Foreskin fibroblast (primary cell): ENCODE measurements at places on chromosomes 7 and 10.
A peak's percentile ranks its signal among the peaks of the same experiment; 100 is the strongest.

- peak; percentile 1 for DNase-seq
Measured at GRCh38 chr7:123784263-123784662, 35.5 kb upstream of the WASL start.

- no peak for DNase-seq
Measured at GRCh38 chr7:157832421-157832820, 495.6 kb downstream of the DNAJB6 start.

DNA sequence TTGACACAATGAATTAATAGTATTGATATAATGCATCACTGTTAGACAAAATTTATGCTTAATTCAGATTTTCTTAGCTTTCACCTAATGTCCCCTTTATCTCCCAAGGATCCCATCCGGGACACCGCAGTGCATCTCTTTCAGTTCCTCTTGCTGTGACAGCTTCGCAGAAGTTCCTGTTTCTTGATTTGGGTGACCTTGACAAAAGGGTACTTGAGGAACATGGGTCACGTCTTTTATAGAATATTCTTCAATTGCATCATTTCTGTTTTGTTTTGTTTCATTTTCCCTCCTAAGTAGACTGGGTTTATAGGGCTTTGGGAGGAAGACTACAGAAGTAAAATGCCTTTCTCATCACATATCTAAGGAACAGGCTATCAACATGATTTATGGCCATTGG lies 453.2 kb downstream of the DPP6 start:
- no peak for DNase-seq

- no peak for DNase-seq
Measured at GRCh38 chr7:141462958-141463357, 88.3 kb upstream of the AGK start.

- peak; percentile 53 for DNase-seq
Measured at GRCh38 chr7:155598810-155599210, 45.7 kb upstream of the RBM33 start.

GRCh38 chr7:99563650-99564049 lies 5.2 kb downstream of the ZNF655 start:
- DNase-seq, result no peak

DNA sequence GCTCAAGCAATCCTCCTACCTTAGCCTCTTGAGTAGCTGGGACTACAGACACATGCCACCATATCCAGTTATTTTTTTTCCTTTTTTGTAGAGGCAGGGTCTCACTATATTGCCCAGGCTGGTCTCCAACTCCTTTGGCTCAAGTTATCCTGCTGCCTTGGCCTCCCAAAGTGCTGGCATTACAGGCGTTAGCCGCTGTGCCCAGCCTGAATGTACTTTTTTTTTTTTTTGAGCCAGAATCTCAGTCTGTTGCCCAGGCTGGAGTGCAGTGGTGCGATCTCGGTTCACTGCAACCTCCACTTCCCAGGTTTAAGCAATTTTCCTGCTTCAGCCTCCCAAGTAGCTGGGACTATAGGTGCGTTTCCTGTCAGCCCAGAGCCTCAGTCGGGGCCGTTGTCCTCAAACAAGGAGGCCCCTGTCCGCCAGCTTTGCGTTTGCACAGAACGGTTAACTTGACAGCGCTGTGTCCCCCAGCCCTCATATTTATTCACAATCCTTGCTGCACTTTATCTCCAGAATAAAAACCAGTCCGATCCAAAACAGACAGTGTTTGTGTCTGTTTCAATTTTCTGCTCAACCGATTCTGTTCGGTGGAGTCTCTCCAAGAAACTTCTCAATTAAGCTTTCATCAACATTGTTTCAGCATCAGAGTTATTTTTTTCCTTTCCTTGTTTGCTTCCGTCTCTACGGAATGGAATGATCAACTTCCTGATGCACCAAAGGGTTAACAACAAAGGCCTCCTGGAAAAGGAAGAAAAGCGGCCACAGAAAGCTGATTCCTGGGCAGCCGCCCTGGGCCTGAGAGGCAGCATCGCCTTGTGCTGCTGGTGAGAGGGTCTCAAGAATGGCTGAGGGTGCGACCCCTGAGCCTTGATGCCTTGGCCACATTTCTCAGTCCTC lies 64.5 kb downstream of the PDIA4 start:
- DNase-seq, result no peak

- no peak for DNase-seq
Measured at GRCh38 chr10:26841733-26842317, 18.9 kb downstream of the ABI1 start.

DNA sequence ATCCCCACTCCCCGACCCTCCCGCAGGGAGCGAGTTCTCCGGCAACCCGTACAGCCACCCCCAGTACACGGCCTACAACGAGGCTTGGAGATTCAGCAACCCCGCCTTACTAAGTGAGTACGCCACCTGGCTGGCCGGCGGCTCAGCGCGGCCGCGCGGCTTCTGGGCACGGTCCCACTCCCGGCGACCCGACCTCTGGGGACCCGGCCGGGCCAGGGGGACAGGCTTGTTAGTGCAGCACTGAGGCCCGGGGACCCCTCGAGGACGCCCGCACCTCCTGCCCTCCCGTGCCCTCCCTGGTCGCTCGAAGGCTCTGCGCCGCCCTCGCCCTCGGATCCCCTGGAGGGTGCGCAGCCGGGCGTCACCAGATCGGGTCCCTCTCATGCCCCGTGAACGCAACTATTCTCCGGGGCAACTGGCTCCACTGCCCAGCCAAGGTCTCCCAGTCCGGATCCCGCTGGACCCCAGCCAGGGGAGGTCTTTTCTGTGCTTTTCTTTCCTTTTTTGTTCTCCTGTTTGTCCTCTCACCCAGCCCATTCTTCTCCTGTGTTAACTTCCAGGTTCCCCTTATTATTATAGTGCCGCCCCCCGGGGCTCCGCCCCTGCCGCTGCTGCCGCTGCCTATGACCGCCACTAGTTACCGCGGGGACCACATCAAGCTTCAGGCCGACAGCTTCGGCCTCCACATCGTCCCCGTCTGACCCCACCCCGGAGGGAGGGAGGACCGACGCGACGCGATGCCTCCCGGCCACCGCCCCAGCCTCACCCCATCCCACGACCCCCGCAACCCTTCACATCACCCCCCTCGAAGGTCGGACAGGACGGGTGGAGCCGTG lies 81.8 kb downstream of the PAX2 start:
- DNase-seq, result no peak

DNA sequence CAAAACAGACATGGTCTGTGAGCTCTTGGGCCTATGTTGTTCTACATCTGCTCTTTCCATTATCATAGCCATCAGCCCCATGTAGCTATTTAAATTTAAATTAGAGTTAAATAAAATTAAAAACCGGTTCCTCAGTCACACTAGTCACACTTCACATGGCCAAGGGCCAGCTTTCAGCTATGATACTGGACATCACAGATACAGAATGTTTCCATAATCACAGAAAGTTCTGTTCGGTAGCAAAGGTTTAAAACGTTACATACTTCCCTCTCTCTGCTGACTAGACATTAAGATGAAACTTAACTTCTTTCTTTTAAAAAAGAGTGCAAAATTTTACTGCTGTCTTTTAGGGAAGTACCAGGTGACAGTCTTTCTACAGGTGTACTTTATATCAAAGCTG lies 43.0 kb downstream of the SRPK2 start:
- DNase-seq, result no peak

DNA sequence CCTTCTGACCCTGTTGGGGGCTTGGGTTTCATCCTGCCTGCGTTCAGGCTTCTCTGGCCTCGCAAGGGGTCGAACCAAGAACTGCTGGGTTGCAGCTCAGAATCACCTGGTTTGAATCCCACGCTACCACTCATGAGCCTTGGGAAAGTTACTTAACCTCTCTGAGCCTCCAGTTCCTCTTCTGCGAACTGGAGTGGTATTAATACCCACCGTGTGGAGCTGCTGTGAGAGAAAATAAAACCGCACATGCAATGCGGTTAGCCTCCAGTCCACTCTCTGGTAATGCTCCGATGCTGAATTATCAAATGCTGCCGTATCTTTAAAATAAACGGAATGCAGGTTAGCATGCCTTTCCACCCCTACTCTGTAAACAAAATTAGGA lies 171.9 kb downstream of the ARHGAP12 start:
- no peak for DNase-seq

GRCh38 chr7:78194611-78195010 lies 396.0 kb downstream of the PHTF2 start:
- DNase-seq, result no peak

- DNase-seq, result no peak
Measured at GRCh38 chr7:139953229-139953628, 109.5 kb downstream of the PARP12 start.

GRCh38 chr10:117504562-117504961 lies 38.0 kb upstream of the EMX2 start:
- DNase-seq, result no peak

DNA sequence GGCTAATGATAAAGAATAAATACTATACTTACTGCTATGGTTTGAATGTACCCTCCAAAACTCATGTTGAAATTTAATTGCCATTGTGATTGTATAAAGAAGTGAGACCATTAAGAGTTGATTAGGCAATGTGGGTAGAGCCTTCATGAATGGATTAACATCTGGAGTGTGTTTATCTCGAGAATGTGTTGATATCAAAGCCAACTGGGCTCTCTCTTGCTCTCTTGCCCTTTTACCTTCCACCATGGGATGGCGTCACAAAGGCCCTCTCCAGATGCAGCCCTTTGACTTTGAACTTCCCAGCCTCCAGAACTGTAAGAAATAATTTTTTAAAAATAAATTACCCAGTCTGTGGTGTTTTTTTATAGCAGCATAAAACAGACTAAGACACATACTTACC lies 50.1 kb upstream of the GHITM start:
- no peak for DNase-seq

DNA sequence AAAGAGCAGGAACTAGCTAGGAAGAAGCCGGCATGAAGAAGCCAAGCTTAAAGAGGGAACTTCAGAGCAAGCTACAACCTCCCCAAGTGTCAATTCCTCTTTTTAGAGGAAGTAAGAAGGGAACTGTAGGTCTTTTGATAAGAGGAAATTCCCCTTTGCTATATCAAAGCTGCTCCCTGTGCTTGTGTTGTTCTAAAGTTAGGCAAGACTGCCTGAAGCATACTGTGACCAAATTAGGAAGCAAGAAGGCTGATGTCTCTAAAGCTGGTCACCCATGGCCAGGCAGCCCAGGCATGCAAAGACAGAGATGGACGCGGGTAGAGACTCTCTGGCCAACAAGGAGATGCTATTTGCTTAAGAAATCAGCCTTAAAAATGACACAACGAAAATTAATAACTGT lies 87.9 kb downstream of the RNF216 start:
- DNase-seq, result peak; percentile 64

DNA sequence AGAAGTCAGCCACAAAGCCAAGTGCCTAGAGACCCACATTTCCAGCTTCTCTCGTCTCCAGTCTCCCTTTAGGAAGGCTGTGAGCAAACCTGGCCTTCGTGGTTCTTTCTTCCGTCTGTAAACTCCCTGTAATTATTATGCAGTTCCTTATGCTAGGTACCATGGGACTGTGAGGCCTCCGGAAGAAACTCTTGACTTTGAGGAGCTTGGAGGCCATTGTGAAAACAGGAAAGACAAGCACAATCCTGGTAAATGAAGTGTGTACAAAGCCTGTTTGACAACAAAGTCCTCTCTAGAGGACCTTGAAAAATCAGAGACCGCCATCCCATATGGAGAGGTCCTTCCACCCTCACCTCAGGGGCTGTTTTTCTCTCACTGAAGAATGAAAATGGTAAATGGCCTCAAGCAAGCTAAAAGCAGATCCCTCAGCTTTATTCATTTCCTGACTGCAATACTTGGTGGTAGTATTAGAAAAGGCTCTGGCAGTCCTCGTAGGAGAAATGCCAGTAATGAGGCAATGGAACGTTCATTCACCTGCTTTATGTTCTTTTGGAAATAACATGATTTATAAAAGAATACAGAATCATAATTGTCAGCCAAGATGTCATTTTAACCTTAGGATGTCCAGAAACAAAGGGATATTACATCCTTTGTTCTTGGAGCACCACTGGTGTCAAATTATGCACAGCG lies 926.4 kb downstream of the LRMDA start:
- DNase-seq, result no peak
